Stimulated activated CD8-positive, alpha-beta memory T cell treated with anti-CD3 and anti-CD28 coated beads, Interleukin-7, amount 100 ng/mL, for 1 hour (primary cell): ENCODE measurements at places on chromosomes 12 and 14.

DNA sequence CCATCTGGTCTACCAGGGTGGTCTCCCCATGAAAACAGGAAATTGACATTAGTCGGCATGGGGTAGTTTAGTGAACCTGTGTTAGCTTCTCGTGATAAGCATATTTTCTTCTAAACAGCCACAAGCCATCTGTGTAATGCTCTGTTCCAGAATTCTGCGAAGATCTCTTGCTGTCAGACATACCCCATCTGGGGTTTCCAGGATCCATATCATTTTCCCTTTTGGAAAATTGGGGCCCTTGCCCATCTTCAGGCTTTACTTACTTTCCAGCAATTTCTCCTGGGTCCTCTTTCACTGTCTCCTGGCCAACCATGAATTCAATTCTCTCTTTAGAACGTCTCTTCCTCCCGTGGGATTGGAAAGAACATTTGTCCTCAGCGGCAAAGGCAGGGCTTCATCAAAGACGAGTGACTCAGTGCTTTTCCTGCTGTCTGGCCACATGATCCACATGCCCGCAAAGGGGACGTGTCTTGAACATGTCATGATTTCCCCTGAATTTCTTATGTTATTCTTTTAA is 21.4 kb upstream of the NCOR2 start:
- DNase-seq, result no peak

DNA sequence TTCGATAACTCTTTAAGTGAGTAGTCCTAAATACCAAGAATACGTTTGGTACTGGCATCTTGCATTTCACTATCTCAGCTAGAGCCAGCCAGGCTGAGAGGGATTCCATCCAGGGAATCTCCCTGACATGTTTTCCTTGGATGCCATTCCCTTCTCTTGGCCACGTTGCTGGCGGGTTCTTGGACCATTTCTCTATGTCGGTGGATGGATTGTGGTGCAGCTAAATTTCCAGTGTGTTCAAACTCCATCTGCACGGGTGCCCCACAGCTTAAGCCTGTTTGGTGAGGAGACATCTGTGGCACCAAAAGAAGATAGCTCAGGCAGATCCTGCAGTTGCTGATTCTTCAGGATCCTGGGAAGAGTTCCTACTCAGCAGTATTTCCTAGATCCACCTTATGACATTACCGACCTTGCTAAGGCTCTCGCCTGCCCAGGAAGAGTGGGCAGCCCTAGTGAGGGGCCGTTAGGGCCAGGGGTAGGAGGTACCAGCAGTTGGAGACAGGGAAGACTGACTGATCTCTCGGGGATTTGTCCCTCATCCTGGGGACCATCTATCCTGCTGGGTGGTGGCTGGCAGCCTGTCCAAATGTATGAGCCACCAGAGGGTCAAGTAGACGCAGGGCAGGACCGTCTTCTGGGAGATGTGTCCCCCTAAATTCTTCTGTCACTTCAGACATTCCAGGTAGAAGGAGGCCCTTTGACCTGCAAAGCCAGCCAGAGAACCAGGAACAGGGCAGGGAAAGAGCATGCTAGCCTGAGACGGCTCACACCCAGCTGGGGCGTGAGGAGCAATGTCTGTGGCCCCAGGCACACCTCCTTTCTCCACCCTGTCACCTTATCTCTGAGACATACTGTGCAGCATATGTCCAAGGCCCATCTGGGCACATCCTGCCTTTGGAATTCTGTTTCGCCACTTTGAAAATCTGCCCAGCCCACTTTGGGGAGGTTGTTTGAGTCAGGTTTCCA is 72.6 kb upstream of the CAPRIN2 start:
- no peak for DNase-seq

GRCh38 chr14:33444136-33444535 is 505.5 kb downstream of the NPAS3 start:
- DNase-seq, result no peak

GRCh38 chr14:104948736-104949031 is 24.0 kb downstream of the PLD4 start:
- DNase-seq, result no peak

GRCh38 chr12:66242311-66242710 is 53.3 kb downstream of the IRAK3 start:
- DNase-seq, result no peak
